ENCODE measurements at places on chromosomes 11 and 22. TPM values are rescaled to one million over a fixed set of nuclear protein-coding genes. Genes with fewer than 3 reads are reported as not detected.

FAM180B gene
- 0.52 TPM for total RNA-seq

KCNJ5 gene
- not detected for total RNA-seq

LIF gene
- total RNA-seq = 13.7 TPM

C22orf15 gene
- total RNA-seq = not detected

FOLR3 gene
- not detected for total RNA-seq

KRTAP5-1 gene
- total RNA-seq = not detected

DYNC2H1 gene
- 22.6 TPM for total RNA-seq

GRCh38 chr11:32529994-32530588 lies 53.5 kb upstream of the EIF3M start:
- no peak for DNase-seq

- no peak for DNase-seq
These were observed 3.1 kb downstream of the DRD4 start for GRCh38 chr11:640021-640706.

- DNase-seq = no peak
These were observed 38.5 kb downstream of the OSBP2 start for GRCh38 chr22:30733181-30733631.

- DNase-seq = no peak
These were observed 8.0 kb downstream of the LAYN start for GRCh38 chr11:111548525-111548924.

GRCh38 chr22:42919199-42919598 lies 62.1 kb upstream of the ARFGAP3 start:
- no peak for DNase-seq

GRCh38 chr11:118911880-118912741 lies 13.6 kb downstream of the BCL9L start:
- DNase-seq = peak; percentile 95

DNA sequence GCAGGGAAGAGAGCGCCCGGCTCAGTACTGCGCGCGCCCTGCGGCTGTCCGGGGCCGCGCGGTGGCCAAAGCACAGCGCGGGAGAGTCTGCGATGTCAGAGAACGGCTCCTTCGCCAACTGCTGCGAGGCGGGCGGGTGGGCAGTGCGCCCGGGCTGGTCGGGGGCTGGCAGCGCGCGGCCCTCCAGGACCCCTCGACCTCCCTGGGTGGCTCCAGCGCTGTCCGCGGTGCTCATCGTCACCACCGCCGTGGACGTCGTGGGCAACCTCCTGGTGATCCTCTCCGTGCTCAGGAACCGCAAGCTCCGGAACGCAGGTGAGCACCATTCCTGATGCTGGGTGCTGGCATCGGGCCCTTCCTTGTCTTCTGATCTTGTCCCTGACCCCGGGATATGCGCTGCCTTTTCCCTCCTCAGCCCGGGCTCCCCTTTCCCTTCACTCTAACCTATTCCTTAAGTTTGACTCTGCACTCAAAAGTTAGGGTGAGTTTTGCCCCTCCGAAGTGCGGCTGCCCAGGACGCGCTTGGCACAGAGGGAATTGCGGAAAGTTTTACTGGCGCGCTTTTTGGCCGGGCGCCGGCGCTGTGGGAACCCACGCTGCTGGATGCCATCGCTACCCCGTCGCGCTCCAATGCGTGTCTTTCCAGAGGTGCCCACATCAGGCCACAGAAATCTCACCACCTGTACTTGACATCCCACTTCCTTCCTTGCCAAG lies at the start of gene MTNR1B:
Gene MTNR1B (plus strand): TSS at position 18 of the 714 bp plus-strand sequence. CDS start 75 bp downstream, at position 93.
- DNase-seq = no peak

GRCh38 chr11:108824545-108824944 lies 159.7 kb downstream of the DDX10 start:
- no peak for DNase-seq

- no peak for DNase-seq
These were observed at the start of gene CABP2 for GRCh38 chr11:67522844-67523555. Gene CABP2 (minus strand): TSS chr11:67523446. CDS start chr11:67523326, 120 bp downstream.

DNA sequence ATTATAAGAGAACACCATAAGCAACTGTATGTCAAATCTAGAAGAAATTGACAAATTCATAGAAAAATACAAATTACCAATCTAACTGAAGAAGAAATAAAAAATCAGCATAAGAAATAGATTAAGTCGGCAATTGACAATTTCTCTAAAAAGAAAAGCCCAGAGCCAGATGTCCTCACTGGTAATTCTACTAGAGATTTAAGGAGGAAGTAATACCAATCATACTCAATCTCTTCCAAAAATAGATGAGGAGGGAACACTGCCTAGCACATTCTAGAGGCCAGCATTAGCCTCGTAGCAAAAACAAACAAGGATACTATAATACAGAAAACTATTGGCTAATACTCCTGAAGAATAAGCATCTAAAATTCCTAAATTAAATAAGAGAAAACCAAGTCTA lies 40.4 kb upstream of the IGLL5 start:
- no peak for DNase-seq

GRCh38 chr22:23529166-23530103 lies 50.7 kb downstream of the IGLL1 start:
- no peak for DNase-seq

Measured in osteocyte (in vitro differentiated cells).